Stimulated activated CD8-positive, alpha-beta memory T cell treated with anti-CD3 and anti-CD28 coated beads, Interleukin-2, amount 100 ng/mL, for 1 hour (primary cell): ENCODE measurements at places on chromosomes 2 and 18.

- DNase-seq: no peak
Measured at GRCh38 chr2:186716004-186716403, 22.1 kb downstream of the FAM171B start.

GRCh38 chr2:138610201-138610953 lies 108.8 kb downstream of the SPOPL start:
- no peak for DNase-seq

DNA sequence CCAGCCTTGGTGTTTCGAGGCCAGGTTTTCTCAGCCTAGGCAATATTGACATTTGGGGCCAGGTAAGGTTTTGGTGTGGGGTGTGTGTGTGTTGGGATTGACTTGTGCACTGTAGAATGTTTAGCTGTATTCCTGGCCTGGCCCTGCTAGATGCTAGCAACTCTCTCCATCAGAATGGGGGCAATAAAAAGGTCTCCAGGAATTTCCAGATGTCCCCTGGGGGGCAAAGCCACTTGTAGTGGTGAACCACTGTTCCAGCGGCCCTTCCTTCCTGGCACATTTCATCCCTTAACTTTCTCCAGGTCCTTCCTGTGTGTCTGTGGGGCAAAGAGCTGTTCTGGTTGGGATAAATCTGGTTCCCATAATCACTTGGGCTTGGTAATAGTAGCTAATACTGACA lies 12.0 kb downstream of the LIPG start:
- DNase-seq: no peak

DNA sequence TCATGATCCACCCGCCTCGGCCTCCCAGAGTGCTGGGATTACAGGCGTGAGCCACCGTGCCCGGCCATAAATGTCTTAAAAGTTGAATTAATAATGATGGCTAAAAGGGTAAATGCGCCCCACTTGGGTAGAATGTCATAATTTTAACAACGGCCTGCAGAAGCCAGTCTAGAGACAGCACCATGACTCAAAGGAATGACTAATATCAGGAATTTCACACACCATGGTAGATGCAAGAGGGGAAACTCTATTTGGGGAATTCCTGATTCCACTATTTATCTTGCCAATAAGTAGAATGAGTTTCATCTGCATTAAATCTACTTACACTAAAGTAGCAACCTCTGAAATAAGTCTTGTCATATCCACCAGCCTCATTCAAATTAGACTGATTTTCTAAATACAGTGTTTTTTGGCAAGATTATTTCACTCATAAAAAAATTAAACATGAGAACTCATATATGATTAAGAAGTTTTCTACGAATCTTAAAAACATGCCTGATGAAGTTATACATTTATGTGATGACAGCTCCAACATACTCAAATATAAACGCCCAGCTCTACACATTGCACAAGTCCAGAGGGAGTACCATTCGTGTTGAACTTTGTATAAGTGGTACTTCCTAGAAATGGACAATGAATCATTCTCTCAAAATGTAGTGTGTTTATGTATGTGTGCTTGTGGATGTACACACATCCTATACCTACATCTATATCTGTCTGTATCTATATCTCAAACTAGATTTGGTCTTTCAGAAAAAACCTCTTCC lies 309.7 kb downstream of the IRS1 start:
- no peak for DNase-seq
